Activated CD4-positive, alpha-beta memory T cell treated with anti-CD3 and anti-CD28 coated beads, Interleukin-2, amount 10 ng/mL, durations not matched to agents 7 days and 5 days (primary cell): ENCODE measurements at places on chromosomes 13 and 19. TPM values are rescaled to one million over a fixed set of nuclear protein-coding genes. Genes with fewer than 3 reads are reported as not detected.

- no peak for DNase-seq
These were observed 34.4 kb upstream of the IGFL1 start for GRCh38 chr19:46195104-46195503.

Gene PSG6
- not detected for total RNA-seq

Gene ZFP28
- 3.8 TPM for total RNA-seq

- DNase-seq = no peak
These were observed 9.2 kb downstream of the ASF1B start for GRCh38 chr19:14127176-14127575.
